Progenitor cell of endocrine pancreas (in vitro differentiated cells): ENCODE measurements at places on chromosomes 3 and 15.

DNA sequence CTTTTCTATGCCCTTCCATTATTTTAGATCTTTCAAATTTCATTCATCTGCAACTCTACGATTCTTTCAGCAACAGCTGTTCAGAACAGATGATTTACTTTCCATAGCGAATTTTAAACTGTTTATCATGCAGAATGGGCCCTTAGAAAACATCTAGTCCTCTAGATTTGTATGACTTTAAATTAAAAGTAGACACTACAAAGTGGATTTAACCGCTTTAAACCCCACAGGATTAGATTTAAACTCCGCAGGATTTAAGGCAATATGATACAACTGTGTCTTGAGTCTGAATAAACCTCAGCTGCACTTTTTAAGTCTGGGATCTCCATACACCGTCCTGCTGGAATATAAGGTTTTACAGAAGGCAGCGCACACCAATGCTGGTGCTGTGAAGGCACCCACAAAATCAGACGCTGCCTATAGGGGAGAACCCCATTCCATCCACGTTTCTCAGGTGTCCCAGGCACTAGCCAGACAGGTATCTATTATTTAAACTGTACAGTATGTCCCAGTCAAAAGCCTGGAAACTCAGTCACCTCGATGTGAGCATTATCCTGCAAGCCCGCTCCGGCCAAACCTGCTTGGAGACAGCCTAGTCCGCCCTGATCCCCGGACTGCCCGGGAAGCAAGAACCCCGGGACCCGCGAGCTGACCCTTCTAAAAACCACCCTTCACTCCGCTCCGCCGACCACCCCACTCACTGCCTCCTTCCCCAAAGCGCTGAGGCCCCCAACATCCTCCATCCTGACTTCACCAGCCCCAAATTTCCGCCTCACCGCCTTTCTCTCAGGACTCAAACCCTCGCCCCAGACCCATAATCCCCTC is 768 bp downstream of the ANO10 start:
- H3K4me3 ChIP-seq: peak overlapping the region; percentile 98
- peaks cover 14% of the 10 kb centered on the region for H3K4me1 ChIP-seq
- peak; percentile 17 for DNase-seq
- peak overlapping the region; percentile 94 for H3K27ac ChIP-seq
- no peaks in the 10 kb centered on the region for H3K36me3 ChIP-seq

- H3K27ac ChIP-seq: no peak overlapping the region
- H3K36me3 ChIP-seq: no peaks in the 10 kb centered on the region
- DNase-seq: no peak
Measured at GRCh38 chr3:51710631-51711351, 3.9 kb downstream of the GRM2 start.

DNA sequence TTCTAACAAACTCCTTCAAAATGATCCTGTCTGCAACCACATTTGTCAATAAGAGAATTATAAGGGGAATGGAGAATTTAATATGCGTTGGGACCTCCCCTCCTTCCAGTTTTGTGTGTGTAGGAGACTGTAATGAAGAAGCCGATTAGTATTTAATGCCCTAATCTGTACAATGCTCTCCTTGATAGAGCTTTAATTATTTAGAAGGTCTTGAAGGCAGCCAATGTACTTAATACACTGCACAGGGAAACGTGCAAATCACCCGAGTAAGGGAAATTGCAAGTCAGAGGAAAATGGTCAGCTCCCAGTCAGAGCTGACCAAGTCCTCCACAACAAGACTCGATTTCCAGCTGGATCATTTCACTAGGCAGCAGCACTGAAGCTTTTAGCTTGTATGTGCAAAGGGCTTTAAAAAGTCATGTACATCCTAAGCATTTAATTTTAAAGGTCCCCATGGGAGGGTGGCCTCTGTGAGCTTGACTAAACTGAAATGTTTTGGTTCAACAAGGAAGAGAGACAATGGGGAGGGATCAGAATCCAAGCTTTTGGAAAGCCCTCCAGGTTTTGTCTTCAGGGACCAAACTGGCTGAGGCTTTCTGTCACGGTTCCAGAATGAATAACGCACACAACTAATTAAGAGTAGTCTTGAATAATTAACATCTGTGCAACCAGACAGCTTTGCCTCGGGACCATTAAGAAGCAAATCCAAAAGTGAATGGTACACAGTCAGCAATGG is 159.8 kb upstream of the MITF start:
- no peaks in the 10 kb centered on the region for H3K4me1 ChIP-seq
- H3K27ac ChIP-seq: no peak overlapping the region
- DNase-seq: no peak
- no peaks in the 10 kb centered on the region for H3K36me3 ChIP-seq
- no peak overlapping the region for H3K4me3 ChIP-seq
- H3K27me3 ChIP-seq: no peaks in the 10 kb centered on the region

- H3K4me1 ChIP-seq: peaks cover 7% of the 10 kb centered on the region
- H3K27me3 ChIP-seq: no peaks in the 10 kb centered on the region
- H3K27ac ChIP-seq: no peak overlapping the region
- H3K36me3 ChIP-seq: no peaks in the 10 kb centered on the region
Measured at GRCh38 chr3:59793976-59794375, 744.2 kb upstream of the CFAP20DC start.

- no peaks in the 10 kb centered on the region for H3K27me3 ChIP-seq
- H3K27ac ChIP-seq: no peak overlapping the region
- no peak for DNase-seq
- no peaks in the 10 kb centered on the region for H3K36me3 ChIP-seq
- no peak overlapping the region for H3K4me3 ChIP-seq
Measured at GRCh38 chr3:24182756-24183155, 237.7 kb downstream of the NR1D2 start.

DNA sequence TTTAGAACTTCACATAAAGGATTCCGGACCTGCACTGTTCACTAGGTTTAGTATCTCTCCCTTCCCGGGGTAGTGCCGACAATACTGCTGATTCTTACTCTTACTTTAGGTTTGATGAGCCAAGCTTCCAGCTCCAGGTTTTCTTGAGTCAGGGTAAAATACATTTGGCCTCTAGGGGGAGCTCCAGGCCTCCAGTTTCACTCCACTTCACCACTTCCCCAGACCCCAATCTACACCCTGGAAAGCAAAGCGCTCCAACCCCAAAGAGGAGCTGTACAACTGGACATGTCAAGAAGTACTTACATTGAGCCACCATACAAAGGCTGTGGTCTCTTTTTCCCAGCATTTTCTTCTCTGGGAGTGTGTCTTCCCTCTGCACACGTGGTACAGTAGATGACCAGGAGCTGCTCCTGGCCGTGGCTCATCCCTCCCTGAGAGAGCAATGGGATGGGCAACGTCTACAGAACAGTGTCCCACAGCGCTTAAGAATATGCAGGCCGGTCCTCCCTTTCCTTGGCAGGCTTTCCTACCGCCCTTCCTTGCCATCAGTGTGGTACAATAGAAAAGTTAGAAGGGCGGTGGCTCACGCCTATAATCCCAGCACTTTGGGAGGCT is 93.9 kb upstream of the CCDC80 start:
- DNase-seq: peak; percentile 32
- H3K36me3 ChIP-seq: no peaks in the 10 kb centered on the region
- no peak overlapping the region for H3K4me3 ChIP-seq
- no peaks in the 10 kb centered on the region for H3K27me3 ChIP-seq
- no peaks in the 10 kb centered on the region for H3K4me1 ChIP-seq
- H3K27ac ChIP-seq: no peak overlapping the region

- H3K4me3 ChIP-seq: no peak overlapping the region
- no peaks in the 10 kb centered on the region for H3K36me3 ChIP-seq
- peaks cover 3% of the 10 kb centered on the region for H3K27me3 ChIP-seq
- DNase-seq: no peak
Measured at GRCh38 chr3:60598671-60599070, 652.6 kb downstream of the FHIT start.

DNA sequence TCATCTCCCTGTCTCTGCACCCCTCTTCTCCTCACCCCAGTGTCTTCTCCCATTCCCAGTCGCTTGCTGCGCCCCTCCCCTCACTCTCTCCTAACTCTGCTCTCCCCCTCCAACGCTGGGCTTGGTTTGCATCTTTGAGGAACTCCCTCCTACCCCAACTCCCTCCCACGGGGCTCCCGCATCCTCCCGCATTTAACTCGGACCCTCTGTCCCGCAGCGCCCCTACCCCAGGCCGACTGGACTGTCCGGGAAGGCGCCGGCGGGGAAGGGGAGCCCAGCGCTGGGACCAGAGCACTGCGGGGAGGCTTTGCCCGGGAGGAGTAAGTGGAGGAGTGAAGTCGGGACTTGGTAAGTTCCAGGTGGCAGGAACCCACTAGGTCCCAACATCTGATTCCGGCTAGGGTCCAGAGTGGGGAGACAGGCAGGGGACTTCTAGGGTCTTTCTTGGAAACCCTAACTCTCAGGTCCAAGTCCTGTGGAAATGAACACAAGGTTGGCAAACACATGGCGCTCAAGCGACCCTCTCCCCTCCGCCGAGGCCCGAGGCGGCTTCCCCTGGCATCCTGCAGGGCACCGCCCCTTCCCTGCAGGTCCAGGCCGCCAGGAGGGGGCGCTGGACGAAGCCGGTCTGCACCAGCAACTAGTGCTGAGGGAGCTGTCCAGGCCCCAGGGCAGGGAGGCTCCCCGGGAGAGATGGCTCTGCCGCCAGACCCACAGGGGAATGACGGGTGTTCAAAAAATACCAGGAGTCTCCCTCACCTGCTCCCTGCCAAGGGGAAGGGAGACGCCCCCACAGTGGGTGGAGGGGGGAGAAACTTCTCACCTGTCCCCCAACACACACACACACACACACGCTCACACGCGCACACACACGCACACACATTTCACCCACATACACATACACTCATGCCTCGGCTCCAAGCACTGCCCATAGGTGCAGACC is 53.2 kb downstream of the LHFPL4 start:
- H3K27me3 ChIP-seq: peaks cover 51% of the 10 kb centered on the region
- no peak overlapping the region for H3K27ac ChIP-seq
- H3K4me3 ChIP-seq: no peak overlapping the region
- no peaks in the 10 kb centered on the region for H3K36me3 ChIP-seq

DNA sequence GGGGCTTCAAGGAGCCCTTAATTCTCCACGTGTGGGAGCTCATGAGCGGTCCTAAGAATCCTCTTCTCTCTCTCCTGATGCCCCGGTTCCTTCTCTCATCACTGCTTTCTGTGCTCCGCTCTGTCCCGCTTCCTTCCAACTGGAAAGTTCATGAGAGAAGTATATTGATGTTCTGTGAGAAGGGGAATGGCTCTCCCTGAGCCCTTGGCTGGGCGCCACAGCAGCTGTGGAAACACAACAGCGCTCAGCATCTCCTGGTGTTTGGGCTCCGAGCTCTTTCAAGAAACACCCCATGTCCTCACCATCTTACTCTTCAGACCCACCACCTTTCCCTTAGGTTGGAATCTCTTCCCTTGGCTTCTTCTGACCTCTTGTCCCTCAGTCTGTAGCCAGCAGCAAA is 161.7 kb downstream of the VGLL4 start:
- no peaks in the 10 kb centered on the region for H3K36me3 ChIP-seq
- no peaks in the 10 kb centered on the region for H3K27me3 ChIP-seq
- H3K4me1 ChIP-seq: no peaks in the 10 kb centered on the region
- no peak overlapping the region for H3K27ac ChIP-seq
- H3K4me3 ChIP-seq: no peak overlapping the region

GRCh38 chr3:58688574-58688973 is 22.0 kb upstream of the FAM3D start:
- H3K4me3 ChIP-seq: no peak overlapping the region
- H3K27ac ChIP-seq: no peak overlapping the region
- H3K4me1 ChIP-seq: no peaks in the 10 kb centered on the region
- peaks cover 3% of the 10 kb centered on the region for H3K27me3 ChIP-seq
